CD14-positive monocyte (primary cell): ENCODE measurements at places on chromosomes 6 and 20.

GRCh38 chr6:89146718-89147700, 1.2 kb downstream of the PM20D2 start:
- DNase-seq = no peak

GRCh38 chr6:73739096-73739495, 43.1 kb downstream of the CD109 start:
- DNase-seq = peak; percentile 38

DNA sequence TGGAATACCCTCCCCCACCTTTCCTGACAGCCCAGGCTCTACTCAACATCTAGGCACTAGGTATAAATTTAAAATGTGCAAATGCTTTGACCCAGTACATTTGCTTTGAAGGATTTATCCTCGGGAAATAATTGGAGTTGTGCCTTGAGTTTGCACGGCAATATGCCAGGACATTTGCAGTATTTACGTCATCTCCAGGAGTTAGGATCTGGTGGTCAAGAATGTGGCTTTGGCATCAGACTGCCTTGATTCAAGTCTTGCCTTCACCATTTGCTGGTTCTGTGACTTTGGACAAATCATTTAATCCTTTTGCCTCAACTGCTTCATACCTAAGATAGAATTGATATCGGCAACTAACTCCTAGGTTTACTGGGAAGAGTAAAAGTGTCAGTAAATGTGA, 169.6 kb downstream of the PLCB1 start:
- DNase-seq = no peak

DNA sequence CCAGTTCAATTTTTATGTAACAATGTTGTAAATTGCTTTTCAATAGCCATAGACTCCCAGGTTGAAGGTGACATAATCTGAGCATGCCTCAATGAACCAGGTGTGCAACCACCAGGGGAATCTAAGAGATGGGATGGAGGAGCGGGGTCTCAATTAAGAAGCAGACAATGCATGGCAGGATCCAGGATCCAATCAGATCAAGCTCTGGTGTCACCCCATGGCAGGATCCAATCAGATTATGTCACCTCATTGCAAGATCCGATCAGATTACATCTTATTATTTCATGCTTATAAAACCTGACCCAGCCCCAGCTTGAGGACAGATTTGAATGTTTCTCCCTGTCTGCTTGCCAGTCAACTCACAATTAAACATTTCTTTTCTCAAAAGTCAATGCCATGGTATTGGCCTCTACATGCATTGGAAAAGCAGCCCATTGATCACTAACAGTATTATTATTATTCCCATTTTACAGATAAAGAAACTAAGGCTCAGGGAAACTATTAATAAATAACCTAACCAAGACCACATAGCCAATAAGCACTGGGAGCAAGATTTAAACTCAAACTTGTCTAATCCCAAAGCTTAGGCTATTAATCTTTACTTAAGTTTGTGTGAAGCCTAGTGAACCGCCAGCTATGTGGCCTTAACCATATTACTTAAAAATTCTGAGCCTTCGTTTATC, 14.3 kb upstream of the SIRT5 start:
- DNase-seq = no peak

DNA sequence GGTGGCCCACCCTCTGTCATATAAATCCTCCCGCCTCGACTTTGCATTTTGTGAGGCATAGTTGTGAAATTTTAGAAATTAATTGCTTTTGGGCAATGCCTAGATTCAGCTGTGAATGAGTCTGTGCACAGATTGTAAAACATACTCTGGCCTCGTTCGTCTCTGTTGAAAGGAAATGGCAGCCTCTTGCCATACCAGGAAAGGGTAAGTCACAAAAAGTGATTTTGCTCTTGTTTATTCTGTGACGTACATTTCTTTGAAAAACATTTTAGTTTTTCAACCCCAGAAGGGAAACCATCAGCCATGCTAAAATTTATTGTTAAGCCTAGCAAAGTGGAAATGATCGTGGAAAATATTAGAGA, 15.3 kb upstream of the EXOC2 start:
- DNase-seq = no peak

DNA sequence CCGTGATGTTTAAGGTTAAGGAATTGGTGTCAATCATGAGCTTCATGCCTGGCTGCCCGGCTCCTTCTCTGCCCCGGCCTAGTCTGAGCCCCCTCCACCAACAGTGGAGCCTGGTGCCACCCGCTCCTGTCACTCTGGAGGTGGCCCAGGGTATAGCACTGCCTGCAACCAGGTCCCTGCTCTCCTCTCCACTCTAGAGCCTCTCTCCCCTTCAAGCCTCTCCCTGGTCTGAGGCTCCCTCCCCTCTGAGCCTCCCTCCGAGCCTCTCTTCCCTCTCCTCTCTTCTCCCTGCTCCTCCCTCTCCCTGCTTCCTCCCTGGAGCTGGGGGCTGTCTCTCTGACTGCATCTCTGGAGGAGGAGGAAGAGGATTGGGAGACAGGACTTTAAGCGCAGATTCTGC, 31.3 kb upstream of the MRGBP start:
- no peak for DNase-seq

- peak; percentile 33 for DNase-seq
Observed at GRCh38 chr6:387293-387741, 4.2 kb upstream of the IRF4 start.

GRCh38 chr6:3489027-3489757, 32.3 kb upstream of the SLC22A23 start:
- DNase-seq = no peak

DNA sequence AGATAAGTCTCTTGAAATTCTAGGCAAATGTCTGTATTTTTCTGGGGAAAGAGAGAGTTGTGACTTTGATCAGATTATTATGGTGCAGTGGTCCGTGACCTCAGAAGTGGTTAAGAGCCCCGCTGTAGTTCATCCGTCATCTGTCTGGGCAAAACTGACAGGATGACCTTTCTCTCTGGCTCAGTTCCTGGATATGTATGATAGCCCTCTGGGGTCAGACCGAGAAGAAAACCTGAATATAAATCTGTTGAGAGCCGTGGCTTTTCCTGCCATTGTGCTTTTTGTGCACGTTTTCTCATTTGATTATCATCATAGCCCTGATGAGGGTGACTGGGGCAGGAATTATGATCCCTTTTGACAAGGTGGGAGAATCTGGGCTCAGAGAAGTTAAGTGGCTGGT, 26.5 kb downstream of the GHRH start:
- DNase-seq = no peak

DNA sequence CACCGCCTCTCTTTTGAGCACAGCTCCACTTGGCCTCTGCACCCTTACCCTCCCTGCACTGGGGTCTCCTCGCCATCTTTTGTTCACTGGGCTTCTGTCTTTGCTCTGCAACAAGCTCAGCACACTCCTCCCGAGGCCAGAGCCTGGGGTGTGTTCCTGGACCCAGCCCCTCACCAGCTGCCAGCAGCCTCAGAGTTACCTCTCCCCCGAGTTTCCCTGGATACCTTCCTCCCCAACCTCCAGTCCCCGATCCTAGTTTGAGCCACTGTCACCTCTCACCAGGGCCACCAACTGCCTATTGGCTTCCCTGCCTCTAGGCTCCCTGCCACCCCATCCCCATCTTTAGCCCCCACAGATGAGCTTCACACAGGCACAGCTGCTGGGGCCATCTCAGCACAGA, 12.3 kb downstream of the CYP21A2 start:
- DNase-seq = no peak

DNA sequence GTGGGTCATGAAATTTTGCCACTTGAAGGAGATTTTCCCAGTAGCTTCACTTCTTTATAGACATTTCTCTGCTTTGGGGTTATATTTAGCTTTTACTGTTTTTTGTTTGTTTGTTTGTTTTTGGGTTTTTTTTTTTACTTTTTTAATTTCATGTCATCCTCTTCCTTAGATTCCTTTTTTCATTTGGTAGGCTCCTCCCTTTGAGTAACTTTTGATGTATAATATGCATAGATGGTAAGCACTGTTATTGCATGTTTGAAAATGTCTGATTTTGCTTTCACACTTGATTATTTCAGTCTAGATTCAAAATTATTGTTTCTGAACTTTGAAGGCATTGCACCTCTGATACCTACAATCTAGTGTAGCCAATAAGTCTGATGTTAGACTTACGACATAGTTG, 37.6 kb downstream of the PLEKHG1 start:
- no peak for DNase-seq

DNA sequence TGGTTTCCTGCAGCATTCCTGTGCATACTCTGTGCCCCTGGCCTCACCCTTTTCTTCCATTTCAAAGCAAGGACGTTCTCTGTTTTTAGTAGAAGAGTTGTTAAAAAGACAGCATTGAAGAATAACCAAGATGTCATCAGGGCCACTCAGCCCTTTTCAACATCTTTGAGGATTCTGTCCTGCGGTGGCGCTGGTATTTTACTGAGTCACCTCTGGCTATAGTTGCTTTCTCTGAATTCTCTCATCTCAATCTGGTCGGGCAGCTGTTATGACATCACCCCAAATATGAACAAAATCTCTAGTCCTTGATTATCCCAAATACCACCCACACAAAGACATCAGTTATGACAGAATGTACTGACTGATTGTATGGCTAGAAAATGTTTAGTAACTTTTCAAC, 204.2 kb downstream of the GRIK2 start:
- DNase-seq = no peak

DNA sequence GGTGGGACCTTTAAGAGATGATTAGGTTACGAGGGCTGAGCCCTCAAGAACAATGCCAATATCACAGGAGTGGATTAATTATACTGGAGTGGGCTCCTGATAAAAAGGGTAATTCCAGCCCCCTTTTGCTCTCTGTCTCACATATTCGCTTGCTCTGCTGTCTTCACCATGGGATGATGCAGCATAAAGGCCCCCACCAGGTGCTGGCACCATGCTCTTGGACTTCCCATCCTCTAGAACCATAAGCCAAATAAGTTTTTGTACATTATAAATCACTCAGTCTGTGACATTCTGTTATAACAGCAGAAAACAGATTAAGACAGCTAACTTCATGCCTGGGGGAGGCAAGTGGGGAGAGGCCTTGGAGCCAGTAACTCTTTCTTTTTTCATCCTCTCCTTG, 9.8 kb upstream of the SNRPB start:
- DNase-seq = no peak

DNA sequence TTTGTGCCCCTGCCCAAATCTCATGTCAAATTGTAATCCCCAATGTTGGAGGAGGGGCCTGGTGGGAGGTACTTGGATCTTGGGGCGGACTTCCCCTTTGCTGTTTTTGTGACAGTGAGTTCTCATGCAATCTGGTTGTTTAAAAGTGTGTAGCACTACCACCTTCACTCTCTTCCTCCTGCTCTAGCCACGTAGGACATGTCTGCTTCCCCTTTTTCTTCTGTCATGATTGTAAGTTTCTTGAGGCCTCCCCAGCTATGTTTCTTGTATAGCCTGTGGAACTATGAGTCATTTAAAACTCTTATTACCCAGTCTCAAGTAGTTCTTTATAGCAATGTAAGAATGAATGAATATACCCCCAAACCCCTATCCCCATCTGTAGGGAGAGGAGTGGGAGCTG, 1013.7 kb upstream of the MAP3K7 start:
- DNase-seq = no peak

DNA sequence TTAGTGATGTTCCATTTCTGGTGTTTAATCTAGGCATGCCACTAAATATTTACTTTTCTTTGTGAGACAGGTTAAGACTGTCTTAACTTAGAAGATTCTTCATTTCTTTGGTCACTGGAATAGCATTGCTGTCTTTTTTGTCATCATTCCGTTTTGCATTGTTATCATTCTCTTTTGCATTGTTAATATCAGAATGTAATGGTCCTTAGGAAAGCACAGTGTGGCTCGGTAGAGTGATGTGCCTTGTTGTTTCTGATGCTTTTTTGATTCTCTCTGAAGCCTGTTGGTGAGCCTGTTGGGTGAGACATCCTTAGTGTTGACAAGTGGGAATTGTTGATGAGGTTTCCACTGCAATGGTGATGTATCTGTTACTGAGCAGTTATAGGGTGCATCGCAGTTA, 23.2 kb downstream of the PLCB4 start:
- no peak for DNase-seq

DNA sequence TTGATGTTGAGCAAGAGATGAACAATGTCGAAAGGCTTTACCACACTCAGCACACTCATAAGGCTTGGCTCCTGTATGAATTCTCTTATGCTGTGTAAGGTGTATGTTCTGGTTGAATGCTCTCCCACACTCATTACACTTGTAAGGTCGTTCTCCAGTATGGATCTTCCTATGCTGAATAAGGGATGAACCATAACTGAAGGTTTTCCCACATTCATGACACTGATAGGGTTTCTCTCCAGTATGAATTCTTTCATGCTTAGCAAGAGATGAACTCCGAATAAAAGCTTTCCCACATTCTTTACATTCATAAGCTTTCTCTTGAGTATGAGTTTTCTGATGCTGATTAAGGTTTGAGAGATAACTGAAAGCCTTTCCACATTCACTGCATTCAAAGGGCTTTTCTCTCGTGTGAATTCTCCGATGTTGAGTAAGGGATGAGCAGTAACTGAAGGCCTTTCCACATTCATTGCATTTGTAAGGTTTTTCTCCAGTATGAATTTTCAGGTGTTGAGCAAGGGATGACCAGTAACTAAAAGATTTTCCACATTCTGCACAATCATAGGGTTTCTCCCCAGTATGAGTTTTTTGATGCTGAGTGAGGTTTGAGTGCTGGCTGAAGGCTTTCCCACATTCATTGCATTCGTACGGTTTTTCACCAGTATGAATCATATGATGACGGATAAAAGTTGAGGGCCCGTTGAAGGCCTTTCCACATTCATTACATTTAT, 21.1 kb downstream of the ZNF184 start:
- no peak for DNase-seq

DNA sequence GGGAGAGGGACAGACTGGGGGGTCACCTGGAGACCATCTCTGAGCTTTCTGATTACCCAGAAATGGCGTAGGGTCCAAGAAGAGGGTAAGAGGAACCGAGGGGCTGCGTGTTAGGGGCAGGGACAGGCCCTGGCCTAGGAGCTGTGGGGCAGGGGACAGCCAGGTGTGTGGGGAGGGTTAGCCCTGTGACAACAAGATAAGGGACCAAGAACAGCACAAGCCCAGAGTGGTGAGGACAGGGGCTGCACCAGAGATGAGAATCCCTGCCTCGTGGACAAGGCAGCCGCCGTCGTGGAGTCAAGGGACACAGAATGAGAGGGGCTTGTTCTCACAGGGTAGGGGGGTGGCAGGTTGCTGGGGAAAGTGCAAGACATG, 449 bp upstream of the AVP start:
- DNase-seq = no peak

DNA sequence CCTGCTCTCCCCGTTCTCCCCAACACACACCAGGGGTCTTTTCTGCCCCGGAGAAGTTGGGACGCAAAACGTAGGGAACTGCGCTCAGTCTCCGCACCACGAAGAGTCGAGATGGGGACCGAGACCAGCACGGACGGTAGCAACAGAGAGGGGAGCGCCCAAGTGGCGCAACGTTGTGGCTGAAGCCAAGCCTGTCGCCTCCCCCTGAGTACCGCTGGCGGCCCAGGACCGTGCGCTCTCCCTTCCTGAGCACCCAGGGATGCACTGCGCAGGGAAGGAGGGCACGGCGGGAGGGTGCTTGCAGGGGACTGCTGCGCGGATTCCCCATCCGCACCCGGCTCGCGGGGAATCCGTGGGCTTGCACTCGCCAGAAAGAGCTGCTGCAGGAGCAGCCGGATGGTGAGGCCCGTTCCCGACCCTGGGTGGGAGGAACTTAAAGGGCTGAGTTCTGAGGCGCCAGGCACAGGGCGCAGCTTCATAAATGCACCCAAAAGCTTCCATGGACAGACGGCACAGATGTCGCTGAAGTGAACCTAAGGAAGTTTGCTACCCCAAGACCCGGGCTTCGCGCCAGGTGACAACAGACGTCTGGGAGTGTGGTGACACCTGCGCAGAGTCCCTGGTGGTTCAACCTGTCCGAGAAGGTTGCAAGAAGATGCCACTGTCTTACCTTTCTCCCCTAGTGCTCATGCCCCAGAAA, 178.7 kb downstream of the TBXT start:
- no peak for DNase-seq

- DNase-seq = no peak
Observed at GRCh38 chr6:132400883-132401617, at the start of gene MOXD1. Gene MOXD1 (minus strand): TSS chr6:132401475. CDS start chr6:132401426, 49 bp downstream.
